ENCODE measurements at places on chromosomes 7 and 10.

DNA sequence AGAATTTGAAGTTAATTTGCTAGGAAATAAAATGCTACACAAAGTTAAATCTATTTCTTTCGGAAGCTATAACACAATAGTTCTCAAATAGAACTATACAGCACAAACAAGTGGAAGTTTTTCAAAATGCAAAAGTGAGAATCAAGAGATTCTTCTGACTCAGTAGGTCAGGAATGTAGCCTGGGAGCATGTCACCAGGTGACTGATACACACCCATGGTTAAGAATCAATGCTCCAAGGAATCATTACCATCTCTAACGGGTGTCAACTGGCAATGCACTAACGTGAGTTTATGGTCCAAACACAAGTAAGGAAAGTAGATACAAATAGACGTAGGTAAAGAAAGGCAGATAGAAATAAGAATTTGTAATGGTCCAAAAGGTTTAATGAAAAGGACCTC, 170.5 kb downstream of the SRPK2 start:
- no peak for DNase-seq

DNA sequence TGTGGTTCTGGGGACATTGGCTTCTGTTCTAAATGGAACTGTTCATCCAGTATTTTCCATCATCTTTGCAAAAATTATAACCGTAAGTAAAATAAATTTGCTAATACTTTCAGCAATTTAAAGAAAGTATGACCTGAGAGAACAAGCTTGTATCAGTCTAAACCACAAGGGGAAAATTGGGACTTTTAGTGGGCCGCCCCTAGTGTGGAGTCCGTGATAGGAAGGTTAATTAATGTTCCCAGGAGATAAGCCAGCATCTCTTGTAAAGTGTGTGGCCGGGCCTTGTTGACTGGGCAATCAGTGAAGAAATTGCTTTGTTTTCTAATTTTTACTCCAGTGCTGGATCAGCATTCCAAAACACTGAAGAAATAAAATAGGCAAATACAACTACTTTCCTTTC, 83.0 kb downstream of the ABCB5 start:
- DNase-seq: no peak

- DNase-seq: no peak
These were observed 116.4 kb upstream of the MKI67 start for GRCh38 chr10:128242641-128243040.

DNA sequence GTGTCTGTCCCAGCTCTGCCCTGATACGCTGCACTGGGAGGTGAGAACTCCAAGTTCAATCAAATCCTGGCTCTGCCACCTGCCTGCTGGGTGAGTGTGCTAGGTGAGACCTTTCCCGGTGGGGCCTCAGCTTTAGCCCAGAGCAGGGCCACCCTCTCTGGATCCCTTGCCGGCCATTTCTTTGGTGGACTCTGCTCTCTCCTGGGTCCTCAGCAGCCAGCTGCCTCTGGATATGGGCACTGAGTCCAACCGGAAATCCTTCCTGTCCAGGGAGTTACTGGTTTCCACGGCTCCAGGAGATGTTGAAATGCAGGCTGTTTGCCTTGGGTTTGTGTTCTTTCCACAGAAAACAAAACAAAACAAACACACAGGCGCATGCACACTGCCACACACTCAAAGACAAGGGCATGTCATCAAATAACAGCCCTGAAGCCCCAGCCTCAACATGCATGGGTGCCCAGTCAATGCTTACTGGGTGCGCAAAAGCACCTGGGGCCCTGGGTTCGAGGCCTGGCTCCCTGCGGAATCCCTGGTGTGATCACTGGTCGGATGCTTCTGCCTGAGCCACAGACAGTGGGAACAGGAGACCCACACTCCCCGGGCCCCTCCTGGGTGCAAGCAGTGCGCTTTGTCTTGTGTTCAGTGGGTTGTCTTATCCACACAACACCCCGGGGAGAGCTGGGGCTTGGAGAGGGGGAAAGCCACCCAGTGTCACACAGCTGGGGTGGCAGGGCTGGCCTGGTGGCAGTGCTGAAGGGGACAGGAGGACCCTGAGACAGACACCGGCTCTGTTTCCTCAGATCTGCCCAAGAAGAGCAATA, 33.1 kb downstream of the PPIF start:
- no peak for DNase-seq

GRCh38 chr7:105876964-105877601, 684 bp upstream of the ATXN7L1 start:
- DNase-seq: peak; percentile 10
